ENCODE measurements at places on chromosomes 6 and 20.

DNA sequence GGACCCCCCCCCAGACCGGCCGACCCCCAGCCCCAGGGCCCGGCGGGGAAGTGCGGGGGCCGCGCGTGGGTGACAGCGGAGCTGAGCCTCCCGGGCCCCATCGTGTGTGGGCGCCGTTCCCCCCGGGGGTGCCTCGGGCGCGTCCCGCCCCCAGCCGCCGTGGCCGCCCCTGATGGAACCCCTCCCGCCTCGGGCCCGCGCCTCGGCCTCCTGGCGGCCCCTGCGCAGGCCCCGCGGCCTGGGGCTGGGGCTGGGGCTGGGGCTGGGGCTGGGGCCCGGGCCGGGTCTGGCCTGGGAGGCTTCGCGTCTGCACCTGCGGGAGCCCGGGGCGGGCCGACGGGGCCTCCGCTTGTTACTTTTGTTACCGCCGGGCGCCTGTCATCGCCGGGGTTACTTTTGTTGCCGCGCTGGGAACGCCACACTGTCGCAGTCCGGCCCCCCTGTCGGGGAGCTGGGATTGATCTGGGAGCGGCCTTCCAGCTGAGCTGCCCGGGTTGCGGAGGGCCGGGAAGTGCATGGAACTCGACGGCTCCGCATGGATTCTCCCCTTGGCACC, 598 bp downstream of the OGFR start:
- no peak for DNase-seq

DNA sequence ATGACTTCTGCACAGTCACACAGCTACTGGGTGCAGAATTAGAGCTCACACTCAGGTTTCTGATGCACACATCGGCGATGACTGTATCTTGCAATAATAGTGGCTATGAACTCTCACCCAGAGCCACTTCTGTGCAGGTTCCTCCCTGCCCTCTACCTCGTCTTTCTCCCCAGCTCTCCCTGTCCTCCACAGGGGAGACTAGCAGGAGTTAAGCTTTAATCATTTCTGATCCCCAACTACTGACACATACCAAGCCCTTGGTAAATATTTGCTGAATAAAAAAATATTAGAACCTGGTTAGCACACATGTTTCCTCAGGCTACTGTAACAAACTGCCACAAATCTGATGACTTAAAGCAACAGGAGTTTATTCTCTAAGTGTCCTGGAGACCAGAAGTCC, 222.7 kb upstream of the FOXA2 start:
- no peak for DNase-seq

DNA sequence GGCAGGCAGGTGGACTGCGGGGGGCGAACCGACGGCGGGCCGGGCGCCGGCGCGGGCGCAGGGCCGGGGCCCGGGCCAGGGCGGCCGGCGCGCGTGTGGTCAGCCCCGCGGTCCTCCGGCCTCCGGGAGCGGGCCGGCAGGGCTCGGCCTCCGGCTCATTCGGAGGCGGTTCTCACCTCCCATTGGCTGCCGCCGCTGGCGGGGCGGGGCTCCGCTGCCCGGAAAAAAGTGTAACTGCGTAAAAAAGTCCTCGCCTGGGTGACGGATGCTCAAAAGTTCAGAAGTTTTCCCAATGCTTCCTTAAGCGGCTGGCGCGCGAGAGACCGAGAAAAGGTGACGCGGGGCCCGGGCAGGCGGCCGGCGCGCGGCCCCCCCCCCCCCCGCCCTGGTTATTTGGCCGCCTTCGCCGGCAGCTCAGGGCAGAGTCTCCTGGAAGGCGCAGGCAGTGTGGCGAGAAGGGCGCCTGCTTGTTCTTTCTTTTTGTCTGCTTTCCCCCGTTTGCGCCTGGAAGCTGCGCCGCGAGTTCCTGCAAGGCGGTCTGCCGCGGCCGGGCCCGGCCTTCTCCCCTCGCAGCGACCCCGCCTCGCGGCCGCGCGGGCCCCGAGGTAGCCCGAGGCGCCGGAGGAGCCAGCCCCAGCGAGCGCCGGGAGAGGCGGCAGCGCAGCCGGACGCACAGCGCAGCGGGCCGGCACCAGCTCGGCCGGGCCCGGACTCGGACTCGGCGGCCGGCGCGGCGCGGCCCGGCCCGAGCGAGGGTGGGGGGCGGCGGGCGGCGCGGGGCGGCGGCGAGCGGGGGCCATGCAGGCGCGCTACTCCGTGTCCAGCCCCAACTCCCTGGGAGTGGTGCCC, at the start of gene FOXC1:
Gene FOXC1 (plus strand): TSS at position 268 of the 849 bp plus-strand sequence. CDS start 531 bp downstream, at position 799.
- DNase-seq, result peak; percentile 73

DNA sequence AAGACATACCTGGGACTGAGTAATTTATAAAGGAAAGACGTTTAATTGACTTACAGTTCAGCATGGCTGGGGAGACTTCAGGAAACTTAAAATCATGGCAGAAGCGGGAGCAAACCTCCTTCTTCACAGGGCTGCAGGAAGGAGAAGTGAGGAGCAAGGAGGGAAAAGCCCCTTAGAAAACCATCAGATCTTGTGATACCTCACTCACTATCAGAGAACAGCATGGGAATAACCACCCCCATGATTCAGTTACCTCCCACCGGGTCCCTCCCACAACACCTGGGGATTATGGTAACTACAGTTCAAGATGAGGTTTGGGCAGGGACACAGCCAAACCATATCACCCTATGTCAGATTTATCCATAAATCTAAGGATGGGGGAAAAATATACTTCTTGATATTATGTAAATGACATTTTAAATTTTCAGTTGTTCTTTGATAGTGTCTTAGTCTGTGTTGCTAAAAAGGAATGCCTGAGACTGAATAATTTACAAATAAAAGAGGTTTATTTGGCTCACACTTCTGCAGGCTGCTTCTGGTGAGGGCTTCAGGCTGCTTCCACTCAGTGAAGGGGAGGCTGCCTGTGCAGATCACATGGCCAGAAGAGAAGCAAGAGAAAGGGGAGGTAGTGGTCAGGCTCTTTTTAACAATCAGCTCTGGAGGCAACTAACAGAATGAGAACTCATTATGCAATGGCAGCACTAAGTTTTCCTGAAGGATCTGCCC, 1.2 kb upstream of the MCM9 start:
- DNase-seq, result no peak

GRCh38 chr6:86791476-86791875, 145.9 kb upstream of the HTR1E start:
- DNase-seq, result no peak

- no peak for DNase-seq
Observed at GRCh38 chr6:97059473-97059872, 134.9 kb downstream of the KLHL32 start.

GRCh38 chr20:45427236-45428149, 11.6 kb downstream of the PIGT start:
- no peak for DNase-seq

DNA sequence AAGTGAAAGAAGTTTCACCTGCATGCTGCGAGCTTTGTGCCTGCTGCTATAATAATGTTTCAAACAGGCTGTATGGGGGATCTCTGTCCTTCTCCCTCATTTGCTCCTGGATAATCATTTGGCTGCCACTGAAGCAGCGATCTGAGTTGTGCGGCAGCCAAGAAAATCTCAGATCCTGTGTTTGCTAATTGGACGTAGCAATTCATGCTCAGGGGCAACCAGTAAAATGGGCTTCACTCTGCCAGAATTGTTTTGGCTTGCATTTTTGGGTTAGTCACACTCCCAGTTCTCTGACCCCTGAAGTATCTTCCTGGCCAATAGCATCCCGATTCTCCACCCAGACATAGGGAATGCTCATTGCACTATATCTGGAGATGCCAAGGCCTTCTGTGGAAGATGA, 13.7 kb upstream of the STXBP5 start:
- no peak for DNase-seq

DNA sequence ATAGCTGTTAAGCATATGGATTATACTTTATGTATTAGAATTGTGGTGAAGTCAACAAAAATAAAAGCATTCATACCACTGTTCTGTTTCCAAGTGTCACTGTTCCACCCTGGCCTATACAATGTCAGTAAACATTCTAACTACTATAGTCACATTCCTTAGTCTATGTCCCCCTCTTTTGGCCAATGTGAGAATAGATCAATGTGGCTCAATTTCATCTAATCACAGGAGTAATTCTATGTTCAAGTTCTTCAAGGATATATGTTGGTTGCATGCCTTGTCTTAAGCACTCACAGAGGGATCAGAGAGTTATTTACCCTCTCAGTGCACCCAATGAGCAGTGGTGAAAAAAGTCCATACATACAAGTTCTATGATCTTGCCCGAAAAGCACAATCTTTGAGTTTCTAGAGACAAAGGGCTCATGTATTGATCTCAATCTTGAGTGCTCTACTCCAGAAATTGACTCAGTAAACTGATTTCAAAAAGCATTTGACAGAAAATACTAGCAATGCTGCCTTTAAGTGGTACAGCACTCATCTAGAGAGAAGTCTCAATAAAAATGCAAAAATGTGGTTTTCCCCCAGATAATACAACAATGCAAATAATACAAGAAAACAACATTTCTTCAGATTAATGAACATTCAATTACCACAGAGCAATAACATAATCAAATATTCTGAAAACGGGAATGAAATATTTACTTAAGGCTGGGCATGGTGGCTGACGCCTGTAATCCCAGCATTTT, 16.5 kb downstream of the SMLR1 start:
- DNase-seq, result no peak

GRCh38 chr6:31002471-31002870, 7.8 kb upstream of the MUC22 start:
- no peak for DNase-seq

- DNase-seq, result no peak
Observed at GRCh38 chr6:16360365-16360764, 122.0 kb downstream of the GMPR start.

- no peak for DNase-seq
Observed at GRCh38 chr6:34816635-34817301, 24.9 kb downstream of the BLTP3A start.

DNA sequence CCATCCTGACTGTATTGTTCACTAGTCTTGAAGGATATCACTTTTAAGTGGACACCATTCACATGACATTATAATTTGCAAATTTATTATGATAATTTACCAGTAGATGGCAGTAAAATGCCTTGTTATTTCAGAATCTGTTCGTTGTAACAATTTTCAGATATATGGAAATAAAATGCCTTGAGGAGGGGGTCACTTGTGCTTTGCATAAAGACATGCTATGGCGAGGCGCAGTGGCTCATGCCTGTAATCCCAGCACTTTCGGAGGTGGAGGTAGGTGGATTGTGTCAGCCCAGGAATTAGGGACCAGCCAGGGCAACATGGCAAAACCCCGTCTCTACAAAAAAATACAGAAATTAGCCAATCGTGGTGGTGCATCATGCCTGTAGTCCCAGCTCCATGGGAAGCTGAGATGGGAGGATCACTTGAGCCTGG, 9.0 kb upstream of the NCOA6 start:
- no peak for DNase-seq

All from GF-D8 (cell line).